CD4-positive, alpha-beta T cell treated with Interleukin-1 beta for 1 hour (primary cell): ENCODE measurements at places on chromosomes 6 and 20.

DNA sequence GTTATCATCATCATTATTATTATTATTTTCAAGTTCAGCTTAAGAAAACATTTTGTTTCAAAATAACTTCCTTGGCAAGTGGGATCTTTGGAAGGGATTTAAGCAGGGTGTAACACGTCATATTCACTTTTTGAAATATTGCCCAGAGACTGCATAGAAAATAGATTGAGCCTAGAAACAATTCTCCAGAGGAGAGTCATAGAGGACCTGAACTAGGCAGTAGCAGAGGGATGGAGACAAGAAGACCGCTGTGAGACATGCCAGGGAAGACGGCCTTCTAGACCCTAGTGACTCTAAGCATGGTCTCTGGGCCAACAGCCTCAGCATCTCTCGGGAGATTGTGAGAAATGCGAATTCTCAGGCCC, 55.5 kb downstream of the EDN1 start:
- no peak for DNase-seq

- DNase-seq: peak; percentile 2
Observed at GRCh38 chr6:139846538-139847456, 472.3 kb upstream of the CITED2 start.

GRCh38 chr20:9241232-9241692, 172.4 kb downstream of the PLCB4 start:
- DNase-seq: no peak

- no peak for DNase-seq
Observed at GRCh38 chr6:42313941-42314570, 96.4 kb upstream of the MRPS10 start.

DNA sequence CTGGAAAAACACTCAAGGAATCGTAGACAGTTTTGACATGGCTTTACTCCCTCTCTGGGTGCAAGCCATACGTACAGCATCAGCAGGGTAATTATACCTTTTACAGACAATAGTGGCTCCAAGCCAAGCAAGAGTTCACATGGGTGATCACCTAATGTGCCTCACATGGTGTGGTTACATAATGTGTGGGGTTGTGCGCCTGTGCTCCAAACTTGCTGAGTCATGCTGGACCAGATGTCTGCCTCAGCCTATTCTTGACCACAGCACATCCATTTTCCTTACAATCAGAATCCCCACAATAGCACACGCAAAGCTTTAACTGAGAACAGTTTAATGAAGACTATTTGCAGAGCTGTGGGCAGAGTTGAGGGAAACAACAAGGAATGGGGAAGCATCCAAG, 74.5 kb downstream of the ALDH8A1 start:
- DNase-seq: no peak

DNA sequence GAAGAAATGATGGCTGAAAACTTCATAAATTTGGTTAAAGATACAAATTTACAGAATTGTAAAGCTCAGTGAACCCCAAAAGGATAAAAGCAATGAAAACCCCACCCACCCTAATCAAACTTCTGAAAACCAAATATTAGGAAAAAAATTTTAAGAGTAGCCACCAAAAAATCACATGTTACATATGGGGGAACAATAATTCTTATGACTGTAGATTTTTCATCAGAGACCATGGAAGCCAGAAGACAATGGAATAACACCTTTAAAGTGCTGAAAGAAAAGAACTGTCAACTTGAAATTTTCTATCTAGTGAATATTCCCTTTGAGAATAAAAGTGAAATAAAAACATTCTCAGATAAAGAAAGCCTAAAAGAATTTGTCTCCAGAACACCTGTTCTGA, 24.4 kb downstream of the PROCR start:
- DNase-seq: no peak

DNA sequence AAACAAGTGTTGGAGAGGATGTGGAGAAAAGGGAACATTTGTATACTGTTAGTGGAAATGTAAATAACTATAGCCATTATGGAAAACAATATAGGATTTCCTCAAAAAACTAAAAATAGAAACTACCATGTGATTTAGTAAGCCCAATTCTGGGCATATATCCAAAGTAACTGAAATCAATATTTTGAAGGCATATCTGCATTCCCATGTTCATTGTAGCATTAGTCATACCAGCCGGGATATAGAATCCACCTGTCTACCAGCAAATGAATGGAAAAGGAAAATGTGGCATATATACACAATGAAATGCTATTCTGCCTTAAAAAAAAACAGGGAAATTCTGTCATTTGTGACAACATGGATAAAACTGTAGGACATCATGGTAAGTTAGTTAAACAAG, 15.3 kb upstream of the C6orf58 start:
- DNase-seq: no peak

- DNase-seq: no peak
Observed at GRCh38 chr20:38353316-38353715, 7.0 kb downstream of the LBP start.

GRCh38 chr6:110414669-110415068, 706 bp downstream of the DDO start:
- no peak for DNase-seq

DNA sequence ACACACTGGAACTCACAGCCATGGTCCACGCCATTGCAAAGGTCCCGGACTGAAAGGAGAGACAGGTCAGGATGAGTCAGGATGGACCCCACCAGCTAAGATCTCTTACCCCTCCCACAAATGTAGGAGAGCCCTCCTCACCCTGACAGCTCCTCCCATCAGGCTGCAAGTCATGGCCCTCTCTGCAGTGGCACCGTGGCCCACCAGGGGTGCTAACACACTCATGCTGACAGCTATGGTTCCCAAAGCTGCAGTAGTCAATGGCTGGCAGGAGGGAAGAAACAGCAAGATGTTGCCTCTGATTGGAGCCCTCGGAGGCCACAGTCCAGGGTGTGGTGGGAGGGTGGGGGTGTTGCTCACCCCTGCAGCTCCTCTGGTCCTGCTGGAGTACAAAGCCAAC, 5.7 kb upstream of the RBPJL start:
- peak; percentile 14 for DNase-seq

DNA sequence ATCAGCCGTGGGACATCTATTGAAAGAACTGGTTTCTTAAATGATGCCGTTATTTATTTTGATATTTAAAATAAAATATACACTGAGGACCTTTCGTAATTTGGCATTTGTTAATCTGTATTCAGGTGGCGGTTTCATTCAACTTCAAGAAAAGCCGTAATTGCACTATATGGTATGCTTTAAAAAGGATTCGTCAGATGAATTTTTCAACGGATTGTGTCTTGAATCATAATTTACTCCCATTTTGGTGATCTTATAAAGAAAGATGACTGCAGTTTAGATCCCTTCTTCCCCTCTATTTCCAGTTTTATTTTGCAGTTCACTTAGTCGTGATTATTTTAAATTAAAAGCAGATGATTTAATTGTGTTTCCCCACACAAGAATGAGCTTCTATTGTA, 761 bp downstream of the KLHL32 start:
- DNase-seq: no peak

DNA sequence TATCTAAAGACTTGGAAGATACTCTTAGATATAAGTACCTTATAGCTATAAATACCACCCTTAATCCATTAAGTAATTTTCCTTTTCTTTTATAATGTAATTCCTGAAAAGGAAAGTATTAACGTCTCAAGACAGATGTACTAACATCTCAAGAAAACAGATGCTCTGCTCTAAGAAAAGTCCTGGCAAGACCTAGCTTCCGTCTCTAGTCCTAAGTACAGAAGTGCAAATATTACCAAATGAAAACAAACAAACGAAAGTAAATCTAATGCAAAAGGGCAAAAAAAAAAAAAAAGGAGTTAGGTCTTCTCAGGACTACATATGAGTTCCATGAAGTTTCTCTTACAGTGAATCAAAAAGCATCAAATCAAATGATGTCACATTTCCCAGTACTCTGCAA, 106.8 kb upstream of the PDE10A start:
- no peak for DNase-seq

GRCh38 chr6:166461821-166462460, 79.2 kb upstream of the MPC1 start:
- DNase-seq: no peak

- DNase-seq: no peak
Observed at GRCh38 chr6:81996414-81996813, 243.9 kb upstream of the TENT5A start.

- no peak for DNase-seq
Observed at GRCh38 chr6:67184405-67184804, 1450.7 kb upstream of the ADGRB3 start.

GRCh38 chr6:122614303-122614702, 4.1 kb downstream of the PKIB start:
- DNase-seq: no peak

DNA sequence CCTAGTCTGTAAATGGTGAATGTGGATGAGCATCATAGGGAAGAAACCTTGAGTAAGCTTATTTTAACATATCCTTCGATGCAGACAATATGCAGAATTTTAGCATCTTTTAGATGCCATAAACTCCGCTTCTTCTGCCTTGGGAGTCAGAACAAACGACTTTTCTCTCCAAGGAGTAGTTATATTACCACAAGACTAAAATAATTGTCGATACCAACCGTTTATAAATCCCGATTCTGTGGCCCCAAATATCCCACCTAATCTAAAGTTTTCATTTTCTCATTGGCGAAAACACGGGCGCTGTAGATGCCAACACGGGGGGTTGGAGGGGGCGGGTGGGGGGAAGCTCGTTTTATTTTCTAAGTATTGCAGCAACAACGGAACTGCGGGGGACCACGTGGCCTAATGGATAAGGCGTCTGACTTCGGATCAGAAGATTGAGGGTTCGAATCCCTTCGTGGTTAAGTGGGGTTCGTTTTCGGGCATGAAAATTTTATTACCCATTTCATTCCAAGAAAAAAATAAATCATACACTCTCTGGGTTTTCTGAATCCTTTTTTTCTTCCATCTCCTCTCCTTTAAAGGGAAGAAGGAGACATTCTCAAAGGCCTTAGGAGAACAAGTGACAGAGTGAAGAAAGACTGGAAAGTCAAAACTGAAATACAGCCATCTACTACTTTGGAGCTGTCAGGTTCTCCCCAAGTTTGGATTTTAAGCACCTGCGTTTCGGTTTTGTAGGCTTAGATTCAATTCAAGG, 65.5 kb upstream of the BTN3A2 start:
- DNase-seq: no peak

DNA sequence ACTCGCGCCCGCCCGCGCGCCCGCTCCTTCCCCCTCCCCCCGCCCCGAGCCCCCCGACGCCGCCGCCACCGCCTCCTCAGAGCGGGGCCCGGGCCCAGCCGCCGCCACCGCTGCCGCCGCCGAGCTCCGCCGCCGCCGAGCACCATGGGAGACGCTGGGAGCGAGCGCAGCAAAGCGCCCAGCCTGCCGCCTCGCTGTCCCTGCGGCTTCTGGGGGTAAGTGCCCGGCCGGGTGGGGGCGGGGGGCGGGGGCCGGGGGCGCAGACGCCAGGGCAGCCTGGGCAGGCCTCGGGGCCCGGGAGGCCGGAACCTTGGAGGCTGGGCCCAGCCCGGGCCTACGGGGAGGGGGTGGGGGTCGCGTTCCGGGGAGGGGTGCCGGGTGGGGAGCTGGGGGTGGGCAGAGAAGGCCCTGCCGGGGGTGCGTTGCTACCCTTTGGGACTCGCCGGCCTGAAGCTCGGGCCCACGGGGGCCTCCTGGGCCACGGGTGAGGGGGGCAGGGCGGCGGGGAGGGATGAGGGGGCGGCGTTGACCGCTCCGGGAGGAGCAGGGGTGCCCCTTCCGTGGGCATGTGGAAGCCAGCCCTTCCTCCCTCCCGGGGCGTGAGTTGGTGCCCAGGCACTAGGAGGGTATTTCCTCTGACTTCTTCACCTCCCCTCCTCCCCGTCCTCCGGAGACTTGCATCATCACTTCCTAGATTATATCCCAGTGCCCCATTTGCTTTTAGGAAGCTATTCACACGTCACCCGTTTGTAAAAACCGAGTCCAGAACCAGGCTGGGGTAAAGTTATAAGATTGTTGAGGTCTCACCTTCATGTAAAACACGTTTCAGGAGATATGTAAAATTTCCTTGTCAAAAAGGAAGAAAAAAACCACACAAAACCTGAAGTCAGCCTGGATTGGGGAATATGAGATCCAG, 533 bp downstream of the ZFAND3 start:
- DNase-seq: peak; percentile 70

DNA sequence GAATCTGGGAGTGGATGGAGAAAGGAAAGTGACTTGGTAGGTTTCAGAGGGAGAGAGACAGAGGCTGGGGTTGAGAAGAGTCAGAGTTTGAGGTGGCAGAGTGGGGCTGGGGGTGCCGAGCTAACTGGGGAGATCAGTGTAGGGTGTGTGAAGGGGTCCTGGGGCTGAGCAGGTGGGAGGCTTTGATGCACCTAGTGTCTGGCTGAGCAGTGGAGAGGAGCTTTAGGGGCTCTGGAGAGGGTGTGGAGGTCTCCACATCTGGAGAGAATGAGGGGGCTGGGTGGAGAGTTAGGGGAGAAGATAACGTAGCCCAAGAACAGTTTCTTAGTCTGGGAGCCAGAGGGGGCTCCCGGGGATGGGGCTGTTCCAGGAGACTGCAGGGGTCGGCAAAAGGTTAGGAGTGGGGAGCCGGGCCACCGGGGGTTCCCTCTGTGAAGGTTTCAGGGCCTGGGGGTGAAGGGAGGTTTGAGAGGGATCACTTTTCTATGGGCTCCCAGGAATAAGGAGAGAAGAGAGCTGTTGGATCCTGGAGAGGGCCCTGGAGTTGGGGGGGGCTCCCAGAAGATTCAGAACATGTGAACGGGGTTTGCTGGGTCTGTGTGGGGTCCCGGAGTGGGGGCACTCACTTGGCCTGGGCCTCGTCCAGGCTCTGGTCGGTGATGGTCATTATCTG, 797 bp downstream of the PBX2 start:
- no peak for DNase-seq

- DNase-seq: no peak
Observed at GRCh38 chr6:16129623-16130401, 926 bp downstream of the MYLIP start.

GRCh38 chr6:159203304-159204005, 34.3 kb downstream of the FNDC1 start:
- no peak for DNase-seq

DNA sequence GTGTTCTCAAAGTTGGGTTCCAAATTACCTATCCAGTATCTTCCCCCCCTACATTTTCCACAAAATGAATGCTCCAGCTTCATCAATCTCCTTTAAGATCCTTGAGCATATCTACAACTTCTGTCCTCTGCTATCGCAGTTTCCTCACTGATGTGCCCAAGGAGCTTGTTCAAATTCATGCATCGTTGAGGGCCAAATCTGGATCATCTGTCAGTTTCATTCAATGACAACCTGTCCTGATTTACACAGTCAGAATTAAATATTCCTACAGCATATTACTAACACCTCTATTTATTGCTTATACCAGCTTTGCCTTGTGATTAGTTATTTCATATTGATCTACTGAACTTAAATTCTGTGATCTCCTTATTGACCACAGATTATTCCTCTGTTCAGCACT, 68.7 kb downstream of the GRM1 start:
- DNase-seq: no peak

- no peak for DNase-seq
Observed at GRCh38 chr6:168456907-168457652, 16.1 kb downstream of the SMOC2 start.

DNA sequence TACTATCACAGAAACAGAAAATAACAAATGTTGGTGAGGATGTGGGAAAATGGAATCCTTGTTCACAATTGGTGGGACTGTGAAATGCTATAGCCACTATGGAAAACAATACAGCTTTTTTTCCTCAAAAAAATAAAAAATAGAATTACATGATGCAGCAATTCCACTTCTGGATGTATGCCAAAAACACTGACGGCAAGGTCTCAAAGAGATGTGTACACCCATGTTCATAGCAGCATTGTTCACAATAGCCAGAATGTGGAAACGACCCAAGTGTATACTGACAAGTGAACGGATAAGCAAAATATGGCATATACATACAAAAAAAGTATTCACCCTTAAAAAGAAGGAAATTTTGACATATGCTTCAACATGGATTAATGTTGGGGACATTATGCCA, 213.4 kb downstream of the KHDC1L start:
- no peak for DNase-seq

- DNase-seq: no peak
Observed at GRCh38 chr6:1908784-1909183, 299.1 kb downstream of the FOXC1 start.
